Fibroblast of lung (primary cell): ENCODE measurements at places on chromosomes 1 and 21.

DNA sequence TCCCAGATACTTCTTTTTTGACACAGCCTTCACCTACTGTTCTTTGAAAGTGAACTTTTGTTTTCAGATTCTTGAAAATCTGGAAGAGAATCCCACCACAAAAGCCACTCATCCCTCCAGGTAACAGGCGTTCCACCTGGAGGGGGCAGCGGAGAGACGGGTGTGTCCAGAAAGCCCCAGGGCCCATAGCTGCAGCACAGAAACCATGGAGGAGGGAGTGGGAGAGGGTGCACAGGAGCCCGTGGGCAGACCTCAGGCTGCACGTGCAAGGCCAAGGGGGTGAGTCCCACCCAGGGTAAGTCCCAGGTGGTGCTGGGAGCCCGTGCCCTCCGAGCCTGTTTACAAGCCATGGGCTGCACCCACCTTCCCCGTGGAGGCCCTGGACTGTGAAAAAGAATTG is 86.5 kb downstream of the PSMG1 start:
- H3K4me3 ChIP-seq: no peak overlapping the region
- no peaks in the 10 kb centered on the region for H3K4me1 ChIP-seq
- no peaks in the 10 kb centered on the region for H3K36me3 ChIP-seq

DNA sequence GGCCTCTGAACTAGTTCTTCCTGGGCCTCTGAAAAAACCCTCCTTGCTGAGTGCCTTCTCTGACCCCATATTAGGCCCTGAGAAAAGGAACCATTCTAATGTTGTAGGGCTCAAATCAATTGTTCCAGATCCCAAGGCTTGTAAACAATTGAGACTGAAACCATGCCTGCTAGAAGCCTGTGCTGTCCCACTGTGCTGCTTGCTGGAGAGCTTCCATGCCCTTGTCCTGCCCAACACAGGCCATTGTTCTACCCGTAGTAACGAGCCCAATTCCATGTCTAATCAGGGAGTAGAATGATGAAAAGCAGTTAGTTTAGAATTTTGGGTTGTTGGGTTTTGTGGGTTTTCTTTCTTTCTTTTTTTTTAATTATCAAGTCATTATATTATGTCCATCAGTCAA is 47.4 kb downstream of the ZNF281 start:
- no peak for DNase-seq
- no peak overlapping the region for H3K27ac ChIP-seq
- H3K4me1 ChIP-seq: peaks cover 8% of the 10 kb centered on the region

- H3K27me3 ChIP-seq: no peaks in the 10 kb centered on the region
- no peak for DNase-seq
- no peaks in the 10 kb centered on the region for H3K36me3 ChIP-seq
- no peak overlapping the region for H3K4me3 ChIP-seq
- no peak overlapping the region for H3K27ac ChIP-seq
Measured at GRCh38 chr1:229136822-229137221, 134.1 kb upstream of the RAB4A start.

DNA sequence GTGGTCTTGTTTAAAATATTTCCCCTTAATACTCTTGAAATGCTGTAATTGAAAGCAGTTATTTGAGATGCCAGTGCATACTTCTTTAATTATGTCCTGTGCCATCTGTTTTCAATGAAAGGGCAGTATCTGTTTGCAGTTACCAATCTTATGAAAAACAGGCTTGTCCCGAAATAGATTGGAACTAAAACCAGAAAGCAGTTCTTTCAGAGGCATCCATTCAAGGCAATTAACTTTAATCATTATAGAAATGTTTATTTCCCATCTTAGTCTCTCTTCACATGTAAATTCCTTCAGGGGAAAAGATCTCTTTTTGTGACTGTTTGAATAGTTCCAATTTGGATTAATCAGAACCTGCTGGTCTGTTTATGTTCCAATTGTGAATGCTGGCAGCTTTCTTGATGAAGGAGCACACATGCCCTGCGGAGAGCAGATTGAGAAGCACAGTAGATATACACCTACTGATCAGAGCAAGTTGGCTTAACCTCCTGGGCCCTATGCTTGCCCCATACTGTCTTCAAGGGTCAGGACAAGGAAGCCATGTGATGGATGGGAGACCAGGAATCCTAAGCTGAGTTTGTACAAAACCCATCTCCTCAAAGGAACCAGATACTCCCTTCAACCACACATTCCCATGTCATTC is 41.6 kb upstream of the MROH9 start:
- DNase-seq: no peak
- peaks cover 6% of the 10 kb centered on the region for H3K4me1 ChIP-seq
- no peak overlapping the region for H3K4me3 ChIP-seq
- H3K36me3 ChIP-seq: no peaks in the 10 kb centered on the region

- DNase-seq: peak; percentile 60
- H3K36me3 ChIP-seq: no peaks in the 10 kb centered on the region
- peaks cover 17% of the 10 kb centered on the region for H3K27me3 ChIP-seq
- no peak within 1 kb of the TSS for H3K27ac ChIP-seq
- peak within 1 kb of the TSS; percentile 37 for H3K4me3 ChIP-seq
Measured at GRCh38 chr1:107965110-107965991, at the start of gene VAV3. Gene VAV3, minus strand, starts transcription at chr1:107965180. Its CDS starts 311 bp downstream, at chr1:107964869.

DNA sequence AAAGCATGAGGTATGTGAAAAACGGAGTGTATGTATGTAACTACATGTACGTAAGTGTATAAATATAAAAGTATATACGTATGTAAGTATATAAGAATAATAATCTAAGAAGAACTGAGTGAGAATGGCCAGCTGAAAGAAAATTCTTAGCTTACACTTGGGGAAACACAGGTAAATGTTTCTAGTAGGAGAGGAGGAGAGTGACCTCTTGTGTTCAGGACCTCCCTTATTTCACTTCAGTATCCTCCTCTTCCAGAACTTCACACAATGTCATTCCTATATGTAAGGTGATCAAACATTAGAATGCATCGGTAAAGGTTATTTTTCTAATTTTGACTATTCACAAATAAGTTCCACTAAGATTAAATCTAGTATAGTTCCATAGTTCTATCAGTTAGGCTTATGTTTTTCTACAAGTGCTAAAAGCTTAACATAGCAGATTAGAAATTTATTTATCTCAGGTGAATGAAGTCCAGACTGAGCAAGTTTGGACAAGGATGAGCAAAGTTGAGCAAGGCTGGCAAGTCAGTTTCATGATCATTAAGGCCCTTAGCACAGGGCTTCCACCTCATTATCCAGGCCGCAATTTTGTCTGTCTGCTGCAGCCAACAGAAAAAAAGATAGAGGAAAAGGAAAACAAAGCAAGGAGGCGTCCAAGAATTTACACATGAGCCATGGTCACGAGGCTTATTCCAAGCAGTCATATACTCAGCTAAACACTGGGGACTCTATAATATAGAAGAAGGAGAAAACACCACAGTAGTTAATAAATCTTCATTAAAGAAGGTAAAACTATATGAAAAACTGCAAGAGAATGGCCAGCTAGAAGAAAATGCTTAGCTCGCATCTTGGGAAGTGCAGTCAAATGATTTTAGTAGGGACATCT is 7.1 kb upstream of the MROH9 start:
- H3K4me1 ChIP-seq: no peaks in the 10 kb centered on the region
- peak; percentile 7 for DNase-seq
- H3K36me3 ChIP-seq: no peaks in the 10 kb centered on the region
- no peak overlapping the region for H3K4me3 ChIP-seq

DNA sequence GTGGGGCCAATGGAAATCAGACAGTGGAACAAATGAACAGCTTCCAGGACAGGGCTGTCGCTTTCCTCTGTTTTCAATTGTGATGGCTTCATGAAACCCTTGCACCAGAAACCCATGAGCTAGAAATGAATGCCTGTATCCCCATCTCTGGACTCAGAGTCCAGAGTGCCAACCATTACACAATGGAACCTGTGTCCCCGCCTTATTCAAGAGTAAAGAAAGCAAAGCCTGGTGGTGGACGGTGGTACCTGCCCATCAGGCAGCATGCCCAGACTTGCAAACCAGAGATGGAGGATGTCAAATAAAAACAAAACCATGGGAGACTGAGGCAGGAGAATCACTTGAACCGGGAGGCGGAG is 4.4 kb upstream of the CAPN2 start:
- H3K4me3 ChIP-seq: no peak overlapping the region
- H3K27me3 ChIP-seq: no peaks in the 10 kb centered on the region
- peak overlapping the region; percentile 90 for H3K27ac ChIP-seq
- H3K36me3 ChIP-seq: no peaks in the 10 kb centered on the region

DNA sequence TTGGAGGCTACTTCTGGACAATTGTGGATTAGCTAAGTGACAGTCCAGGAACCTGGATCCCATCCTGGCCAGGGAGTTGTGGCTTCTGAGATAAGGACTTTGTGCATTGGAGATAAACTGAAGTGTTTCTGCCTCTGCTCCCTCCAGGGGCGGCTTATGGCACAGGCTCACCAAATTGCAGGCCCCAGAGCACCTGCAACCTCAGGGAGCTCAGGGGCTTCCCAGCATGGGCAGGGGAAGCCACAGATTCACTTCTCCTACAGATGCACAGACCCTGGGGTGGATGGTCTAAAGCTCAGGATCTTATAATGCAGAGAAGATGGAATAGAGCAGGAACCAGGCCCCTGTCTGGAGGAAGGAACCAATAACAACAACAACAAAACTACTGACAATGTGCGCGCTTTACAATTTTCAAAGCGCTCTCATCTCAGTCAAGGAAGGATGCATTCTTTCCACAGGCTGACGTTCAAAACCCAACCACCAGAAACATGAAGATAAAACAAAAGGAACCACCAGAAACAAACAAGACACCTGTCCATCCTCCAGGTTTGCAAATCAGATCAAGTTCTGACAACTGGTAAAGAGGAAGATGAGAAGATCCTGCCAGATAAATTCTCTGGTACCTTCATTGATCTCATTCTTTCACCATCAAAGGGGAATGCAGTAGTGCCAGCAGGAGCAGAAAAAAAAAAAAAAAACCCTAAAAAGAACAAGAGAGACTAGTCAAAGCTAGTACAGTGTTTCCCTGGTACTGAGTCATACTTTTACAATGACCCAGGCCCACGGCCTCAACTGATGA is 121.0 kb upstream of the IRF2BP2 start:
- H3K36me3 ChIP-seq: no peaks in the 10 kb centered on the region
- H3K4me1 ChIP-seq: peaks cover 14% of the 10 kb centered on the region
- H3K27ac ChIP-seq: no peak overlapping the region
- H3K4me3 ChIP-seq: no peak overlapping the region
- DNase-seq: peak; percentile 93

DNA sequence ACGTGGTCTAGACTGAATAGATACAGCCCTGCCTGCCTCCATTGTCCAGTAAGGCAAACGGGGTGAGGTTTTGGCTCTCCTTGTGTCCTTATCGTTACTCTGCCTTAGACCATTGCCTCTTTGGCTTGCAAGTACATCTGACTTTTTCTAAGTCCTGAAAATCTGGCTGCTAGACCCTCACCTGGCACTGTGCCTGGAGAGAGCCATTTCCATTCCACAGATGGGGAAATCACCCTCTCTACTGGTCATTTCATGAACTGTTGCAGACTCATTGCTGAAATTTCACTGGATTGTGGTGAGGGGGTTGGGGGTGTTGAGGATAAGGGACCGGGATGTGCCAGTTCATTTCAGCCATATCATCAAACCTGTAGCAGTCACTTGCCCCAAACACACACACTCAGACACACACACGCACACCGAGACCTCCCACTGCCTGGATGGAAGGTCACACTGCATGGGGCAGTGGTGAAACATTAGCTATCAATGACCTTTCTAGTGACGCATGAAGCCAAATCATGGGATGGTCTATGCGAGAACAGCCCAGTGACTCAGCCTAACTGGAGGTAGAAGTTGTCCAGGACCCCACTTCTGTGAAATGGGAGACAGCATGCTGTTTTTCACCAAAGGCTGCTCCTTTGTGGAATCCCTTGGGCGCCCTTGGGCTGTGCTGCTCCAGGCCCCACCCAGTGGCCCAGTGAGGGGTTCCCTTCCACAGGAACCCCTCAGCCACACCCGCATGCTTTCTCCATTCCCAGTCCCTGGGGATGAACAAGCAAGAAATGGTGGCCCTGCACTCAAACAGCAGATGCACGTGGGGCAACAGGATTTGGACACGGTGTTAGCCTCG is 34.9 kb upstream of the VASH2 start:
- peaks cover 4% of the 10 kb centered on the region for H3K27me3 ChIP-seq
- no peak overlapping the region for H3K27ac ChIP-seq
- H3K36me3 ChIP-seq: no peaks in the 10 kb centered on the region
- peak; percentile 79 for DNase-seq
- H3K4me1 ChIP-seq: no peaks in the 10 kb centered on the region

- H3K27ac ChIP-seq: no peak overlapping the region
- no peaks in the 10 kb centered on the region for H3K4me1 ChIP-seq
- no peak for DNase-seq
- no peak overlapping the region for H3K4me3 ChIP-seq
- no peaks in the 10 kb centered on the region for H3K36me3 ChIP-seq
- H3K27me3 ChIP-seq: no peaks in the 10 kb centered on the region
Measured at GRCh38 chr1:160428053-160428452, 27.7 kb downstream of the VANGL2 start.

DNA sequence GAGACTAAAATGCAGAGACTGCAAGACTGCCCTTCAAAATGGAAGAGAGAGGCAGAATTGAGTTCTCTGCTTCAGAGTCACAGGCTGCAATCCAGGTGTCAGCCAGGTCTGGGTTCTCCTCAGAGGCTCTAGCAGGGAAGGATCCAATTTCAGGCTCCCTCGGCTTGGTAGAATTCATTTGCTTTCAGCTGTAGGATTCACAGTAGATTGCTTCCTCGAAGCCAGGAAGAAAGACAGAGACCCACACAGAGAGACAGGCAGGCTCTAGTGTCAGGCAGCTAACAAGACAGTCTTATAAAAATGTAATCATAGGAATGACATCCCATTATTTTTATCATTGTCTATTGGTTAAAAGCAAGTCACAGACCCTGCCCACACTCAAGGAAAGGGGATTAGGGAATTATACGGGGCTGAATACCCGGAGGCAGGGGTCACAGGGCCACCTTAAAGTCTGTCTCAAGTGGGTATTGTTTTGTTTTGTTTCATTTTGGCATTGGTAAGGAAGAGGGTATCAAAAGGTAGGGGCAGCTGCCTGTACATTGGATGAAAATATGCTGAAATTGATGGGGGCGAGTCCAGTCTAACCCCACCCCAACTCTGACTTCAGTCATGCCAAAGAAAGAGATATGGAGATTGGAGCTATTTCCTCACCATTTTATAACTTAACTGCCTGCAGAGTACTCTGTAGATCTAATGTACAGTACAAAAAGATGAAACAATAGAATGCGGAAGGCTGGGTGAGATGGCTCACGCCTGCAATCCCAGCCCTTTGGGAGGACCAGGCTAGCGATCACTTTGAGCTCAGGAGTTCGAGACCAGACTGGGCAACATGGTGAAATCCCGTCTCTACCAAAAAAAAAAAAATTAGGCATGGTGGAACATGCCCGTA is 9.5 kb upstream of the TBCE start:
- no peak overlapping the region for H3K27ac ChIP-seq
- no peaks in the 10 kb centered on the region for H3K36me3 ChIP-seq
- H3K4me3 ChIP-seq: no peak overlapping the region
- no peak for DNase-seq
- H3K27me3 ChIP-seq: no peaks in the 10 kb centered on the region

DNA sequence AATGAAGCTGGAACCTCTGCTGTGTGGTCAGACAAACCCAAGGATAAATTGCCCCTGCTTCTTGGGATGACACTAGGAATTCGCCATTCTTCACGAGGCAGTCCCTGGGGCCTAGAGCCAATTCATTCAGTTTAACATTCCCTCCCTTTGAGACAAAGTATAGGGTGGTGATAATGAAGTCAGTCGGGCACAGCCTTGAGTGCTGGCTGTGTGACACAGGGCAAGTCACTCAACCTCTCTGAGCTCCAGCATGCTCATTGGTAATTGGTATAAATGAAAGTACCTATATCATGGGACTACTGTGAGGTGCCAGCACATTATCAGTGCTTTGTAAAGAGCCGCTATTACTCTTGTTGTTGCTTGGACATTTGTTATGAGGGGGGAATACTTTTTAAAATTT is 64.9 kb upstream of the DIRAS3 start:
- no peaks in the 10 kb centered on the region for H3K27me3 ChIP-seq
- no peak overlapping the region for H3K4me3 ChIP-seq
- no peak overlapping the region for H3K27ac ChIP-seq
- H3K36me3 ChIP-seq: no peaks in the 10 kb centered on the region
- DNase-seq: no peak
